ENCODE measurements at places on chromosomes 5 and 9.

DNA sequence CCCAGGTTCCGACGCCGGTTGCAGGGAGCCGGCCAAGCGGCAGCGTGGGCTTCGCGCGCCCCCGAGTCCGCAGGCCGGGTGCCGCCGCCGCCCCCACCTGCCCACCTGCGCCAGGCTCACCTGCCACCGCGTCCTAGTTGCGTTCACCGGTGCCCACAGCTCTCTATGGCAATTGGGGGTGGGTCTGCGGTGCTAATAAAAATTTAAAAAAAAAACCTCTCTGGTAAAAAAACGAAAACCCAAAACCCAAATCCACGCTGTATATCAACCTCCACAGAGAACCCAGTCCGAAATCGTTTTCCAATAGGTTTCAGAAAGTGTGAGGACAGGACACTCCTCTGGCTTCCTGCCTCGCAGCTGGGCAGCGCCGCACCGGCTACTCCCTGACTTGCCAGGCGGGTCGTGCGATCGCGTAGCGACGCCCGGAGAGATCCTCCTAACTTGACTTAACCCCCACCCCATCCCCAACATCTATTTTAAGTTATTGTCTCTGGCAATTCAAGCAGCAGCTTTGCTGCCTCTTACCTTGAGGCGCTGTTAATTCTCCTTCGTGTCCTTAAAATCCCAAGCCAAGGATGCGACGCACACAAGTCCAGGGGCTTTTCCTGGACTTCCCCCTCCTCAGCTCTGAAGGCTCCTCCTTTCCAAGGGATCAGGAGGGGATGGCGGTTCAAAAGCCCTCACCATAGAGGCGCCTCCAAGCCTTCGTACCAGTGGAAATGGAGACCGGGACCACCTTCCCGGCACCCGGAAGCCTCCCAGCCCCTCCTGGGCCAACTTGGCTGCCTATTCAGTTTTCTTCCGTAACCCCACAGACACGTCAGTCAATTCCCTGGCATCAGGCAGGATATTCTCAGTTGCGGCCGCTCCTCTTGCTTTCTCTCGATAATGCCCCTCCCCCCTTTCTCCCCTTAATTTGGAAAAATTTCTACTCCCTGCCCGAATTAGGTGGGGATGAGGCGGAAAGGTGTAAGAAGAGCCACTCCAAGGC, 1639.4 kb upstream of the C9orf72 start:
- no peak for DNase-seq

GRCh38 chr5:132444061-132444460, 46.5 kb downstream of the IRF1 start:
- DNase-seq = no peak

DNA sequence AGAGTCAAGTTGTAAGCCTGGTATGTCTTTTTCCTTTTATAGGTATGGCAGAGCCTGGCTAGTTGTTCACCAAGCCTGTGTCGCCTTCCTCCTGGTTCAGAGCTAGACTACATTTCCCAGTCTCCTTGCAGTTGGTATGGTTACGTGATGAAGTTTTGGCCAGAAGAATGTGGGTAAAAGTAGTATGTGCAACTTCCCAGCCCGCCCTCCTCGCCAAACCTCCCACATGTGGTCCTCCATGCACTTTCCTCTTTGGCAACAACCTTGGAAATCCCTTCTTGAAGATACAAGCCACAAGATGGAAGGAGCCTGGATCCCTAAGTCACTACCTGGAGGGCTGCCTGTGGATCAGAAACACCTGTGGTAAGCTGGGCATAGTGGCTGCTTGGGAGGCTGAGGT, 36.0 kb upstream of the MSH3 start:
- no peak for DNase-seq

DNA sequence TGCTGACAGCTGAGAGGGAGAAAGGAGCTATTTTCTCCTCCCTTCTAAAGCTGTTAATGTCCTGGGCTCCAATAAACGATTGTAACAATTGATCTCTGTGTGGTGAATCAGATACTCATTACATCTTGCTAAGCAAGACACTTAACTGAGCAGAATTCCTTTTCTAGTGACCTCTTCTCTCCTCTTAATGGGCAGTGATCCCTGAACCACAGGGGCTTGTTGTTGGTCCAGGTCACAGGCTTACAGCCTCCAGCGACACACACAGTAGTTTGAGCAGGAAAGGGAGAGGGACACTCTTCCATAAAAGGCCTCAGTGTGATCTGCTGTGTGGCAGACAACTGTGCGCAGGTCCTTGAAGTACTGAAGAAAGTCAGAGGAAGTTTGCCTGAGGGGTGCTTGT, 58.5 kb upstream of the MYO10 start:
- DNase-seq = no peak

DNA sequence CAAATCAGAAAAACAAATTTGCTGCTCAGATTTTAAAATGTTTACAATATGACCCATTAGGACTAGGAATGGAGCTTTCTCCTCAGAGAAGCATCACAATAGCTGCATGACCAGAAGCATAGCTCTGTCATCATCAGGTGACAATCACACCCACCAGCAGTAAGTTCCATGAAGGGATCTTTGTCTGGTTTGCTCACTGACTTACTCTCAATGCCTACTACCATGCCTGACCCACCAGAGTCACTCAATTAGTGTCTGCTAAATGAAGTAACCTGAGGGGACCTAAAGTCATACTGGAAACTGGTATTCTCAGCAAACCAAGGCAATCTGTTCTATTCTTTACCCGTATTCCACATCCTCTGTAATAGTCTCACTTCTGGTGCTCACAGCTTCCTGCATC, 7.7 kb downstream of the ERMP1 start:
- no peak for DNase-seq

DNA sequence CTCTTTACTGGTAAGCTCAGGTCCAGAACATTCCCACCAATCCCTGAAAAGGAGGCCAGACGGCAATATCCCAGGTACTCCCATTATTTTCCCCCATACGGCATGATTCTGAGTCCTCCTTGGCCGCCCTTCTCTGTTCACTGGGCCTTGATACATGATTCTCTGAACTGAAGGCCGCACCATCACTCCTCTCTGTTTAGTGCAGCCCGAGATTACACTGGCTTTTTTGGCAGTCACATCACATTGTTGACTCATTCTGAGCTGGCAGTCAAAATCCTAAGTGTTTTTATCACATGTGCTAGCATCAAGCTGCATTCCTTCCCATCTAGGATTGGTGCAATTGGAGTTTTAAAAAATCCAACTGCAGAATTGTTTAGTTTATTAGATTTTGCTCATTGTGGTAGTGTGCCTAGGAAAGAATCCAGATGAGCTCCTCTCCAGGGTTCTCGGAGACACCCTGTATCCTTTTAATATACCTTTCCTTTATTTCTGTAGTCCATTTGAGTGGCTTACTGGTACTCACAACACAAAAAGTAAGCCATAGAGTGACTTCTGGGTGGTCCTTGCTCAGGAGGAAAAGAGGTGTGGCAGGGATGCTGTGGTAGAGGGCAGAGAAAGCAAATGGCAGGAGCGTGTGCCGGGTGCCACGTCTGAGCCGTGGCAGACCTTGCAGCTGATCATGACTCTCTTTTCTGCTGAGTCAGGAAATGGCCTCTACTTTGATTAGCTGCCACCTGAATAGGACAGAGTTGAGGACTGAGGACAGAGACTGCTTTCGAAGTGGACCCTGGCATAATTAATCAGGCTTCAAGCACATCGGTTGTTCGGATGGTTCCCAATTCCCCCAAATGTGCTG, 121.1 kb upstream of the IL12B start:
- no peak for DNase-seq

- DNase-seq = no peak
Measured at GRCh38 chr5:53907827-53908226, 347.4 kb downstream of the NDUFS4 start.

DNA sequence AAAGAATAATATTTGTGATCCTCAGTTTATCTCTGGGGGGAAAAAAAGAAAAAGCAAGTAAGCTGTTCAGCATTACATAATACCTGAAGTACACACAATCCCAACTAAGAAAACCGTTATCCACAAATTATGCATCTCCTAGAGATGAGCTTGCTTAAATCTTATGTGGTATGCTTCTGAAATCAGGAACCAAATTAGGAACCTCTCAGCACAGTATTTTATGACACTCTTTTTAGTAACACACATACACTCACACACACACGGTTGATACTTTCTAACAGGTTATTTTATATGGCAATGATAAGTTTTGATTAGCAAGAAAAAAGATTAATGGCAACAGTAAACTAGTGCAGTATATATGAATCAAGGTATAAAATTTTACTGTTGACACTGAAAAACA, 1.2 kb upstream of the ZNF510 start:
- no peak for DNase-seq
